ENCODE measurements at places on chromosomes 1 and 21.

- no peak for DNase-seq
Observed at GRCh38 chr1:182620924-182621585, 16.9 kb upstream of the RGS16 start.

DNA sequence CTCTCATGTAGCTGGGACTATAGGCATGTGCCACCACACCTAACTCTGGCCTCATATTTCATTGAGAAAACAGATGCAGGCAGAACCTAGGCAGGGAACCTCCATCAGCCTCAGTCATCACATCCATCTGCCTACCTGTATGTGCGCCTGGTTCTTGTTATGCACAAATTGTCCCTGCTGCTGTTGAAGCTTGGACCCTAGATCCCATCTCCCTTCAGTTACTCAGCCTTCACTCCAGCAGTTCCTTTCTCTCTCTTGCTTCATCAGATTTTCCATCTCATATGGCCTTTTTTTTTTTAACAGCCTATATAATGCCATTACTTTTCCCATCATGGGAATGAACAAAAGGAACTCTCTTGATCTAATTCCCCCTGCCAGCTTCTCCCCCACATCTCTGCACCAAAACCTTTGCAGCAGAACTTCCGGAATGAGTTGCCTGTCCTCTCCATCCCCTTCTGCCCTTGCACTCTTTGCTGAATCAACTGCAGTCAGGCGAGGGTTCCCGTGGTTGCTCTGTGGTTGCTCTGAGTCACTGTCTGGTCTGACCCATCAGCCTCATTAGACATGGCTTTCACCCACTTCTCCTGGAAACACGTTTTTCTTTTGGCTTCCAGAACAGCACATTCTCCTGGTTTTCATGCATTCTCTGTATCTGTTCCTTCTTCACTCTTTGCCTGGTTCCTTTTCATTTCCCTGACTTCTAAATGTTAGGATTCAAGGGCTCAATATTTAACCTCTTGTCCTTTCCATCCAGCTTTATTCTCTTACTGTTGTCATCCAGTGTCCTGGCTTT lies 41.5 kb downstream of the UBE4B start:
- DNase-seq: no peak

GRCh38 chr21:36347278-36347961 lies 27.4 kb downstream of the MORC3 start:
- no peak for DNase-seq

DNA sequence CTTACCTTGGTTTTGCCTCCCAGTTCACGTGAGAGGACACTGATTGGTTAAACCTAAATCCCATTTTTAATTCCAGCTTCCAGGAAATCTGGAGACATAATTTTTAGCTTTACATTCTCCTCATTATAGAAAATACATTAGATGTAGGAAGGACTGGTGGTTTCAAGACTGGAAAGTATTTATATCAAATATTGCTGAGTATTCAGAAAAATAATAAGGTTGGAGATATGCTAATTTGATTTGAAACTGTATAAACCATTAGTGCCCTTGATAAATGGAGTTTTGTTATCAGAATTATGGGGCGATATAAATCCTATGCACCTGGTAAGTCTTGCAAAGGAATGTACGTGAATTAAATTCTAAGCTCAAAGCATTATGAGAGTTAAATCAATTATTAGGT lies 218.0 kb upstream of the ADGRL4 start:
- DNase-seq: no peak

GRCh38 chr1:25731148-25731547 lies 68.8 kb upstream of the SELENON start:
- DNase-seq: no peak

GRCh38 chr1:65231718-65232330 lies 77.5 kb upstream of the DNAJC6 start:
- DNase-seq: no peak

DNA sequence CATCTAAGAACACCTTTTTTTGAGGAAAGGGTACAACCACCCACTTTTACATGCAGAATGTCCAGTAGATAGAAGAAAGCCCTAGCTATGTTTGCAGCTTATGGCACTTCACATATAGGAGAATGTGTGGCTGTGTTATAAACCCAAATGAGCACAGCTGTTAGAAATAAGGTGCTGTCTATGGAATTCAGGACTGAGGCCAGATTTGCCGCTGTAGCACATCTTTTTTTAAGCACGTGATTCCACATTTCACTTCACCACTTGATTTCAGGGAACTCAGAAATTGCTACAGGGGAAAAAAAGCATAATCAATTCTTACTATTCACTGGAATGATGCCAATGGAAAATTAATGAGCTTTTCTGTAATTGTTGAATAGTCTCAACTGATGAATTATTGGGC lies 147.2 kb upstream of the ADAMTS5 start:
- no peak for DNase-seq

DNA sequence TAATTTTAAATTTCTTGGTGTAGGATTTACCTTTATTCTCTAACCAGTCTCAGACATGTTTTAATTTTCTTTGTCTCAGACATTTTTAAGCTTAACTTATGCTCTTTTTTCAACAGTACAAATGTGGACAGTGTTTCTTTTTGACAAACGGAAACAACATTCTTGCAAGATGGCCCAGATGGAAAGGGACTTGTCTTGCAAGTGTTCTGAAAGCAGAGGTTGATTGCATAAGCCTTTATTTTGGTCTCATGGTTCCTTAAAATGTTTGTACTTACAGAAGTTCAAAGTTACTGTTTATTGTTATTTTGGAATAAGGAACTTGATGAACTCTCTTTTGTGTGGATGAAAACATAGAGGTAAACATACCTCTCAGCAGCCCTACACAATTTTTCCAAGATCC lies 22.9 kb downstream of the SMAP2 start:
- no peak for DNase-seq

GRCh38 chr1:78101514-78101913 lies 55.7 kb downstream of the GIPC2 start:
- DNase-seq: no peak

DNA sequence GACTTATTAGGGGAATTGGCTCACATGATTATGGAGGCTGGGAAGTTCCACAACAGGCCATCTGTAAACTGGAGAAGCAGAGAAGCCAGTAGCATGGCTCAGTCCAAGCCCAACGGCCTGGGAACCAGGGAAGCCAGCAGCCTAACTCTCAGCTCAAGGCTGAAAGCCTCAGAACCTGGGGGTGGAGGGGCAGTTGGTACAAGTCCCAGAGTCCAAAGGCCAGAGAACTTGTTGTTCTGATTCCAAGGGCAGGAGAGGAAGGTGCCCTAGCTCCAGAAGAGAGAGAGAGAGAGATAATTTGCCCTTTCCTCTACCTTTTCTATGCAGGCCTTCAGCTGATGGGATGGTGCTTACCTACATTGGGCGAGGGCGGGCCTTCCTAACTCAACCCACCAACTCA lies 55.3 kb downstream of the MAN1C1 start:
- DNase-seq: no peak

GRCh38 chr21:44800103-44800502 lies 1.5 kb downstream of the UBE2G2 start:
- no peak for DNase-seq

GRCh38 chr1:23896491-23896890 lies 16.7 kb downstream of the CNR2 start:
- no peak for DNase-seq

Measured in cerebellar nuclear complex (tissue), 1 donor.